ENCODE measurements at places on chromosomes 11 and 22.
A peak's percentile ranks its signal among the peaks of the same experiment; 100 is the strongest.

DNA sequence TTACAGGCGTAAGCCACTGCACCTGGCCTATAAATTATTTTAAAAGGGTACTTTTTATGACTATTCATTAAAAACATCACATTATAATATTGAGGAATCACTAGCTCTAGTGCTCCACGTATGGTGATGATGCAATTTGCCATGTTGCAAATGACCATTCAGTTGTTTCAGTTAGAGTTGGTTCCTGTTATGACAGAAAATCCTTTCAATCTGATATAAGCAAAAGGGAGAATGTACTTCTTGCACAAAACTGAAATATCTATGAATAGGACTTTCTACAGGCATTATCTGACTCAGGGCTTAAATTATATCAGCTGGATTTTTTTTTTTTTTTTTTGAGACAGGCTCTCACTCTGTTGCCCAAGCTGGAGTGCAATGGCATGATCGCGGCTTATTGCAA is 45.6 kb upstream of the RRM1 start:
- no peak for DNase-seq

- no peak for DNase-seq
Observed at GRCh38 chr22:39661842-39662685, 91.5 kb downstream of the CACNA1I start.

DNA sequence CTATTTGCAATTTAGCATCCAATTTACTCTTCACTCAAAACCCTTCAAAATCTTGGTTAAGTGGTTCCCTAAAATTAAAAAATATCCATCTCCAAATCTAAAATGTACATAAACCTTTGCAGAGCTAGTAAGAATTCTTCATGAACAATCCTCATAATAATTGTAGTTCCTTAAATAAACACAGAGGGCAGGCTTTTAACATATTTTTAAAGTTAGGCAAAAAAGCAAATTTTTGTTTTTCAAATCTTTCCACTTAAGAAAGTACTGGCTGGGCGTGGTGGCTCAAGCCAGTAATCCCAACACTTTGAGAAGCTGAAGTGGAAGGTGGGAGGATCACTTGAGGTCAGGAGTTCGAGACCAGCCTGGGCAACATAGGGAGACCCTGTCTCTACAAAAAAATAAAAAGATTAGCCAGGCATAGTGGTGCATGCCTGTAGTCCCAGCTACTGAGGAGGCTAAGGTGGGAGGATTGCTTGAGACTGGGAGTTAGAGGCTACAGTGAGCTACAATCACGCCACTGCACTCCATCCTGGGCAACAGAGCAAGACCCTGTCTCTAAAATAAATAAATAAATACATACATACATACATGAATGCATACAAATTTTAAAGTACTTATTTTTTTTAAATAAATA is 25.1 kb upstream of the PLAAT3 start:
- peak; percentile 9 for DNase-seq

DNA sequence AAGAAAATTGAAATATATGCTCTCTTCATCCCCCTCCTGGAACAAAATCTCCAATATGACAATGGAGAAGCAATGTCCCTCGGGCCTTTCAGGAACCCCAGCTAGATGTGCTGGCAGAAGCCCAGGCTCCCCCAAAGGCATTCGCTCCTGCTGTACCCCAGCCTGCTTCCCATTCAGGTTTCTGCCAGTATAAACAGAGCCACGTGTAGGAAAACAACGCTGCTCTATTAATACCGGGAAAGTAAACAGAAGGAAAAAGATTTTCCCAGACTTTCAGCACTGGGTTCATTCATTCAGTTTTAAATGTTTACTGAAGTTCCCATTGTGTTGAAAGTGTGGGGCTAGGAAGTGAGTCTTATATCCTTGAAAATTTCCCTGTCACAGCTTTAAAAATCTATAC is 147.1 kb downstream of the CADM1 start:
- no peak for DNase-seq

- peak; percentile 52 for DNase-seq
Observed at GRCh38 chr11:29641201-29641600, 375.6 kb downstream of the KCNA4 start.

- DNase-seq = no peak
Observed at GRCh38 chr11:17185938-17186337, 21.8 kb downstream of the PIK3C2A start.

- no peak for DNase-seq
Observed at GRCh38 chr22:44996120-44996519, 13.7 kb downstream of the PHF21B start.

DNA sequence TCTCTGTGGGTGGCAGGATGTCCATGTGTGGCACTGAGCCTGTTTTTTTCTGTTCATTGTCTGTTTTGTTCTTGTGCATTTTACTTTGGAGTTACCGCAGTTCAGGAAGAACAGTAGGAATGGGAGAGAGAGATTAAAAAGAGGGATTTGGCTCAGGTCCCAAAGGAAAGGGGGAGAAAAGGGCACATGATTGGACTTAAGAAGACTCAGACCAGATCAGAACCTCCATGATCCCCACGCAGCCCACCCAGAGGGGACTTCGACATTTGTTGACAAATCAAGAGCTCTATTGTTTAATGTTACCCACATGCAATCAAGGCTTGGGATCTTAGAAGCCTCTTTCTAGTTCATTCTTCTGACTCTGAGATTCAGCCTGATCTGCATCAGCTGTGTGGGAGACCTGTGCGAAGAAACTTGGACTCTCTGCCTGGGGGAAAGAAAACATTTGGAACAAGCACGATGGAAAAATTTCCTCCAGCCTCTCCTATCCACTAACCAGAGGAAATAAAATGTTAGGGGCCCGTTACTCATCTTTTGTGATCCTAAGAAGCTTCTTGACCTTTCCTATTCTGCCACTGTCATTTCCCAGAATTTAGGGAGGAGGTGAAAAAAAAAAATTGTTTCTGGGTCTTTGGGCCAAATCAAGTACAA is 119.2 kb downstream of the SPON1 start:
- no peak for DNase-seq

GRCh38 chr11:7604331-7604955 is 68.9 kb downstream of the CYB5R2 start:
- no peak for DNase-seq

DNA sequence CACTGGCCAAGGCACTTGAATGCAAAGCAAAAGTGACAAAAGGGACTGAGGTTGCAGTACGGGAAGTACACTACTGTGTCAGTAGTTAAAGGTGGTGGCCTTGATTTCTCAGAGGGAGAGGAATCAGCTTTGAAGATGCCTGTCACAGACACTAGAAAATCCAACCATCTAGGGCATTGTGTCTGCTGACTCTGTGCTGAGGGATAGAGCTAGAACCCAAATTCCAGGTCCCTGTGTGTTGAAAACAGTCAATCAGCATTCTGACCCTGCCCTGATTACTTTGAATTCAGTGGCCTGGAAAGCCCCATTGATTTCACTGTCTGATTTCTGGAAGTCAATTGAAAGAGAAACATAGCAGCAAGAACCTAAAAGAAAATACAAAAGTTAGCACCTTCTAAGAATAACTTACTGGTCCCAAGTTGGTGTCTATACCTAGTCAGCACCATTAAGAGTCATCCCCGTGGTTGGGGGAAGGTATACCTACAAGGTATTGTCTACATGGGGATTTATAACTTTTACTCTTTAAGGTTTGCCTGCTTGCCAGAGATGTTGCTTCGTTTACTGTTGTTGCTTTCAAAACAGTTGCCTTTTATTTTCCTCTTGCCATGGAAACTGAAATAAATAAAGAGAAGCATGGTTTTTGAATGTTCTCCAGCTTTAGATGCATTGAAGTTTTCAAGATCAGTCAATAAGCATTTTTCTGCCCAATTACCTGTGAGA is 97.3 kb downstream of the PDHX start:
- DNase-seq = no peak

DNA sequence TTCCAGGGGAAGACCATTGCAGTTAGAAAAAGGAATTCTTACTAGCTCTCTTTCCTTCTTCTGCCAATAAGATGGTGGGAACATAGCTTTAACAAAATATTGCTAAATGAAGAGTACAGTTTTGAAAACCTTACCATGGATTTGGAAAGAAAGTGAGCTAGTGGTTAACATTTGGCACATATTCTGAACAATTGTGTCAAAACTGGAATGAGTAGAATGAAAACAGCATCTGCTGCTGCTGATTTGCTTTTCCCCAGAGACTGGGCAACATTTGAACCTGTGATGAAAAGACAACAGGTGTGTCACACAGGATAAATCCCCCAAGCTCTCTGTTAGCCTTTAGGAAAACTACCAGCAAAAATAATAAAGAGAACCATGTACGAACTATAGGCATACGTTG is 761.4 kb downstream of the KCNA4 start:
- DNase-seq = no peak

GRCh38 chr11:63847363-63847762 is 8.5 kb downstream of the MARK2 start:
- DNase-seq = no peak

DNA sequence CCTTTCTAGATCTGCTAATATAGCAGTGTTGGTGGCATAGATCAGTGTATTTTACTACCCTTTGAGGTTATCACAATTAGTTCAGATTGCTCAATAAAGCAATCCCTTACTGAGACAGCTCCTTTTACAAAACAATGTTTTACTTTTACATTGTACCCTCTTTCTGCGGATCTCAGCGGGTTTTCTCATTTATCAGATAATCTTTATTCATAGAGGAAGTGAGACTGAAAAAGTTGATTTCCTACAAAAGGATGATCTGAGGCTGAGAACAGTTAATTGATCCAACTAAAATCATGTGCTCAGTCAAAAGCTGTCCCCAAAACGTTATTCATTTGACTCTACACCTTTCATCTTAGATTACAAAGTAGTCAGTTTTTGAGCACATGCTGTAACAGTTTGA is 2319.9 kb downstream of the LRRC4C start:
- no peak for DNase-seq

DNA sequence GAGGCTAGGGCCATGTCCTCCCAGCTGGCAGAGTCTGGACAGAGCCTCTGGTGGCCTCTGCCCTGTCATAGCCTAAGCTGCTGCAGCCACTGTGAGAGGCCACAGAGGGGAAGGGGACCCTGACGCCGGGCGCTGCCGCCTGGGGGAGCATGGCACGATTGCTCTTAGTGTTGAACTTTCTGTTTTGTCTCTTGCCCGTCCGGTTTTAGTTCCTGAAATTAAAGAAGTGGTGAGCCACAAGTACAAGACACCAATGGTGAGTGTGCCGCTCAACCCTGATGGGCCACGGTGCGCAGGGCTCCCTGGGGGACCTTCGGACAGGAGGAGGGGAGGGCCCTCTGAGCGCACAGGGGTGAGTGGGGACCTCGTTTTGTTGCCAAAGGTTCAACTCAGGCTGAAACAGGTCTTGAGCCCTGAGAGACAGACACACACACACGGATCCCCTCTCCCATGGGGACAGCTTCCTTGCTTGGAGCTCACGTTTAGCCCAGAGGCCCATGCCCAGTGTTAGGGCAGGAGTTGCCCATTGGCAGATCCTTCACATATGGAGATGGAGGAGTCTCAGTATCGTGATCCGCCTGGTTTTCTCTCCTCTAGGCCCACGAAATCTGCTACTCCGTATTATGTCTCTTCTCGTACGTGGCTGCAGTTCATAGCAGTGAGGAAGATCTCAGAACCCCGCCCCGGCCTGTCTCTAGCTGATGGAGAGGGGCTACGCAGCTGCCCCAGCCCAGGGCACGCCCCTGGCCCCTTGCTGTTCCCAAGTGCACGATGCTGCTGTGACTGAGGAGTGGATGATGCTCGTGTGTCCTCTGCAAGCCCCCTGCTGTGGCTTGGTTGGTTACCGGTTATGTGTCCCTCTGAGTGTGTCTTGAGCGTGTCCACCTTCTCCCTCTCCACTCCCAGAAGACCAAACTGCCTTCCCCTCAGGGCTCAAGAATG is 23.8 kb downstream of the MYBPC3 start:
- no peak for DNase-seq

GRCh38 chr11:32105871-32106560 is 15.1 kb downstream of the RCN1 start:
- no peak for DNase-seq

DNA sequence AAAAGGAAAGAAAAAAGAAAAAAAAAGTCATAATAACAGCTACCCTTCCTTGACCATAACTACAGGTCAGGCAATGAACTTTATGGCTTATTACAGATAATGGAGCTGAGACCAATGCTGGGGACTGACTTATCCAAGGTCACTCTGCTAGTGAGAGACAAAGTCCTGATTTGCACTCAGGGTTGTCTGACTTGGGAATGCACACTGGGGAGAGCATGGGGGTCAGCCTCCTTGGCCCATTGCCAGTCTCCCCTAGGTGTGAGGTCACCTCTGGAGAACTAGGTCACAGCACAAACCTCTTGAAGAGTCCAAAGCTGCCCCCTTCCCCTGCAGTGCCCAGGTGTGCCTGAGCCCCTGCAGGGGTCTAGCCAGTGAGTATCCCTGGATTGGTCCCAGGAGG is 5.3 kb upstream of the CDC42EP1 start:
- no peak for DNase-seq

- DNase-seq = no peak
Observed at GRCh38 chr22:24400034-24400725, 27.2 kb upstream of the ADORA2A start.

- no peak for DNase-seq
Observed at GRCh38 chr22:34296461-34296860, 376.2 kb upstream of the LARGE1 start.

DNA sequence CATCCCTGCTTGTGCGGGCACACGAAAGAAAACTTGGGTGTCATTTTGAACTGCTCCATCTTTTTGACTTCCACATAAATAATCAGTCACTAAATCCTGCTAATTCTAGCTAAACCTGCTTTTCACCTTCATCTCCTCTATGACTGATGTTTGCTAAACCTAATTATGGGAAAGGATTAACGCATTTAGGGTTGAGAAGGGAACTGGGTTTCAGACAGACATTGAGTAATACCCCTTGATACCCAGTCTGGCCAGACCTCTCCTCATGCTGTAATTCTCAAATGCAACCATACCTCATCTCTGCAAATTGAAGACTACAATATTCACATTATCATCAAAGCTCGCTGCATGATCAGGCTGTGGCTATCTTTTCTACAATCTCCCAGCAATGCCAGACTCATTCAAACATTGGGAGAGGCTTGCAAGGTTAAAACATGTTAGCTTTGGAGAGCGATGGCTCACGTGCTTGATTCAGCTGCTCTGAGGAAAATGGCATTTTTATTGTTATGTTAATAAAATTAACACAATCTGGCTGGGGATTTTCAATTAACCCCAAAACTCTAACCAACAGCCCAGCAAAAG is 2.4 kb downstream of the HPS4 start:
- no peak for DNase-seq

DNA sequence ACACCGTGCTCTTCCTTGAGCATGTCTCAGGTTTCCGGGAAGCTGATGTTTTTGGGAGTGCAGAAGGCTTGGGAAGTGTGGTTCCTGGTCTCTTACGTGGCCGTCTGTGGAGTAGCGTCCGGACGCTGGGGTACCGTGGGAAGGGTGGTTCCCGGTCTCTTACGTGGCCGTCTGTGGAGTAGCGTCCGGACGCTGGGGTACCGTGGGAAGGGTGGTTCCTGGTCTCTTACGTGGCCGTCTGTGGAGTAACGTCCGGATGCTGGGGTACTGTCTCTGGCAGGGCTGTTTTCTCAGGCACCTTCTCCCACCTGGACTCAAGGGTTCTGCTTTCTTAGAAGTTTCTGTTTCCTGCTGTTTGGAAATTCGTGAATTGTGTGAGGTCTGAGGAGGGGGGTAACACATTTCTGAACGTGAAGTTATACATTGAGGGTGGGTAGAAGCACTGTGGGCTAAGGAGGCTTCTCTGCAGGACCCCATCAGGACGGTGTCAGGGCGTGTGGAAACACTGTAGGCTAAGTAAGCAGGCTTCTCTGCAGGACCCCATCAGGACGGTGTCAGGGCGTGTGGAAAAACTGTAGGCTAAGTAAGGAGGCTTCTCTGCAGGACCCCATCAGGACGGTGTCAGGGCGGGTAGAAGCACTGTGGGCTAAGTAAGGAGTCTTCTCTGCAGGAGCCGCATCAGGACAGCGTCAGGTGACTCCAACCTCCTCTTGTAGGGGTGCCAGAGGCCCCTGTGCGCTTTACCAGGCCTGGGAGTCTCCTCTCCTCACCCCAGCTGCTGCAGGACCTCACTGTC is 5.3 kb upstream of the IFITM3 start:
- no peak for DNase-seq
